ENCODE measurements at places on chromosomes 16 and 17. TPM values are rescaled to one million over a fixed set of nuclear protein-coding genes. Genes with fewer than 3 reads are reported as not detected.
A peak's percentile ranks its signal among the peaks of the same experiment; 100 is the strongest.

Gene LGALS9B
- not detected for total RNA-seq

Gene GP1BA
- not detected for total RNA-seq

Gene OTOA
- not detected for total RNA-seq

DNA sequence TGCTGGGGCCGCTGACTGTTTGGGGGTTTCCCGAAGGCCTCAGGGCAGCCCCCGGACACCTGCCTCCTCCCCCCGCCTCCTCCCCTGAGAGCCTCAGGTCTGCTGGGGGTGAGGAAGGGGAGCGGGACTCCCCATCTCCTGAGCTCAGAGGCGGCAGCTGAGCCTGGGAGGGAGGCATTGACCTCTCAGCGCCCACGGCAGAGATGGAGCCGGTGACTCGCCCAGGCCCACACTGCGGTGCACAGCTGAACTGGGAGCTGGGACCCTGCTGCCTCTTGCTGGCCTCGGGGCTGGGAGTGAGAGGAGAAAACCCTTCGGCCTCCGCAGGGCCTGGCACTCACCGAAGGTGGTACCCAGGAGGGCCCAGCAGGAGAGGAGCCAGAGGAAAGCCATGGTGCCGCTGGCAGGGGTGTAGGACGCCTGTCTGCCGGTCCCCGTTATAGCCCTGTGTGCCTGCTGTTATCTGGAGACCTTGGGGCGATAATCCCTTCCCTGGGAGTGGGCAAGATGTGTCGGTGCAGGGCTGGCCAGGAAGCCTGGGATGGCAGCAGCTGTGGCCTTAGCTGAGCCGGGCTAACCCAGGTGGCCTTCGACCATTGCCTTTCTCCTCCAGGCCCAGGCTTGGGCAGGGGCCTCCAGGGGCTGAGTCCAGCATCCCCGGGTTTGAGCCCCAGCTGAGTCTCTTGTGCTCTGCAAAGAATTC lies at the start of gene CTRB2:
CTRB2 (minus strand) TSS at position 413 of the 703 bp plus-strand sequence; CDS start at position 393, 20 bp downstream.
- no peak for DNase-seq

DNA sequence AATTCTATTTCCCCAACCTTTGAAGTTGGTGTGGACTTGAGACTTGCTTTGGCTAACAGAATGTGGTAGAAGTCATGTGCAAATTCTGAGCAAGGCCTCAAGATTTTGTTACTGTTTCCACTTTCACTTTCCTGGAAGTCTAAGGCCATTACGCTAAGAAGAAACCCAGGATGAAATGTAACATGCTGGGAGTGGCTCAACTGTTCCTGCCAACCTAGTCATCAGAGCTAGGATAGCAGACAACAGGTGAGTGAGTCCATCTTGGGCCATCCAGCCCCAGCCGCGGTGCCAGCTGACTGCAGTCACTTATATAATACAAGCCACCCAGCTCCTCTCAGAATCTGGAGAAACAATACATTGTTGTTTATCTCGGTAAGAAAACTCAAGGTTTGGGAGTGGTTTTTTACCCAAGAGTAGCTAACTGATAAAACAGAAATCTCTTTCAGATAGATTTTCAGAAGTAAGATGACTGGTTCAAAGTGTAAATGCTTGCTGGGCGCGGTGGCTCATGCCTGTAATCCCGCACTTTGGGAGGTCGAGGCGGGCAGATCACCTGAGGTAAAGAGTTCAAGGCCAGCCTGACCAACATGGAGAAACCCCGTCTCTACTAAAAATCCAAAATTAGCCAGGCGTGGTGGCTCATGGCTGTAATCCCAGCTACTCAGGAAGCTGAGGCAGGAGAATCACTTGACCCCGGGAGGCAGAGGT lies 10.7 kb upstream of the STX4 start:
- DNase-seq = no peak

DNA sequence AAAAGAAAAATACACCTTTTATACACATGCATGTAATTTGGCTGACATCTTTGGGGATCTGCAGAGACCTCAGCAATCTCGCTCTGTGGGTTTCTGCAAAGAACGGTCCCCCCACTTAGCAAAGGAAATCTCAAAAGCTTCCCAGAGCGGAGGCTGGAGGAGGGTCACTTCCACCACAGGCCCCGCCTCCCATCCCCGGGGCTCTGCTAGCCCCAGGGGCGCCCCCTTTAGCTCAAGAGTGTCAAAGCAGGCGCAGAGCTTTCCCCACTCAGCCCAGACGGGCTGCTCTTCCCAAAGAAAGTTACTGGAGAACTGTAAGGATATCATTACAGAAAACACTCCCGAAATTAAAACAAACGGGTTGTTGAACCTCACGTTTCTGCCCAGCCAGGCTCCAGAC lies 11.4 kb downstream of the SLC13A5 start:
- no peak for DNase-seq

- DNase-seq = peak; percentile 87
These were observed 34.0 kb downstream of the NEUROD2 start for GRCh38 chr17:39573447-39574298.

DNA sequence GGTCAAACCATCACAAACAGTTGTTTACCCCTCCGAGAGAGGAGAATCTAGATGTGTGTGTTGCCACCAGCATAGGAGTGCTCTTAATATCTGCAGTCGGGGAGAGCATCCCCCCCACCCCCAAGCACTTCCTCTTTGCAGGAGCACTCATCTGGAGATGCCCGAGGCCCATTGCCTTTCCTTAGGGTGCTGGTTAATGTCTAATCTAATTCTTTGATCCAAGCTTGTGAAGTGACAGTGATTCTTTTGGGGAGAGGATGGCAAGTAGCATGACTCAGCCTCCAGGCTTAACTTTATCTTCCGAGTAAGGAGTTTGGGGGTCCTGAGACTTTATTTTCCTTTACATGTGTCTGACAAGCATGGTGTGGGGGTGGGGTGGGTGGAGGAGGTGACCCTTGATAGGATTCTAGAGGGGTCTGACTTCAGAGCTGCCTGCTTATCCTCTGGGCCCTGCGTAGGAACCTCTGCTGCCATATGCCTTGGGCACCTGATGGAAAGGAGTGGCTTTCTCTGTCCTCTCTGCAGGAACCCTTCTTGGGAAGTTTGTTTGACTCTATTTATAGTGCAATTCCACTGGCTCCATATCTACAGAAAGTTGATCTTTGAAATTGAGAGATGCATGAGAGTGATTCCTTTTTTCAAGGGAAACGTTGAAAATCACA lies 207.1 kb downstream of the SPECC1 start:
- no peak for DNase-seq

DNA sequence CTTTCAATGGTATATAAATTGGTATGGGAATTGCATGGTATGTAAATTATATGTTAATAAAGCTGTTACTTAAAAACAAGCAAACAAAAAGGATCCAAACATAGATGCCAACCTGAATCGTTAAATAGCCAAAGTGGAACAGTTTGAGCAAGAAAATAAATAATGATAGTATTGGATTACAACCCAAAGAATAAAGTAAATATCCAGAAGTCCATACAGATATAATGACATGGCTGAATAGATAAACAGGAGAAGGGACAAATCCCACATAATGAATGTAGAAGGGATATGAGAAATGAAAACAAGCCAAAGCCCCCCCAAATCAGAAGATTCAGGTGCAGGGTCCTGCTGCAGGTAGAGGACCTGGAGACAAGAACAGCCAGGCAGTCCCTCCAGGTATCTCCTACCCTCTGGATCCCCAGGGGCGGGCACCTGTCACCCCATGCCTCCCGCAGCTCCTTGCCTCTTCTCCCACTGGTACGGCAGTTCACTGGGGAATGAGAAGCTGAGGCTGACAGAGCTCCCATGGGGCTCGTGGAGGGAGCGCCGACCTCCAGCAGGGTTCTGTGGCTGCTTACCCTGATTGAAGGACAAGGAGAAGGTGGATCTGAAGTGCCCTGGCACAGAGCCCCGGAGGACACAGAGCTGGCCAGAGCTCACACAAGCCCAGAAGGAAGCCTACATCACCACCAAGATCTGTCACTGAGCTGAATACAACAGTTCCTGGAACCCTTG lies 9.9 kb upstream of the LCAT start:
- DNase-seq = no peak

DNA sequence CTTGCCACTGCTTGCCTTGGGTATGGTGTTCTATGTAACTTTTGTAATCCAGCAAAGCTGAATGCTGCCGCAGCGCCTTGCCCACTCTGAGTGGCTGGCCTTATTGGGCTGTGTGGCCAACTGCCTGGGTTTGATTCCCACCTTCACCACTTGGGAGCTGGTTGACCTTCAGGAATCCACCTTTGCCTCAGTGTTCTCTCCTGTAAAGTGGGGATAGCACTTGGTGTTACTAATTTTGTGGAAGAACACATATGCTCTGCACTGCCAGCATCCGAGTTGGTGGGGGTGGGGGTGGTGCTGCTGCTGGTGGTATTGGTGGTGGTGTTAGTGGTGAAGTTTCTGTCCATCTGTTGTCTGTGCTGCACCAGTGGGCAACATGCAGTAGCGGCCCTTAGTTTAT lies 32.8 kb downstream of the AKAP1 start:
- DNase-seq = no peak
